Fibroblast of gingiva (primary cell): ENCODE measurements at places on chromosomes 2 and 18.

DNA sequence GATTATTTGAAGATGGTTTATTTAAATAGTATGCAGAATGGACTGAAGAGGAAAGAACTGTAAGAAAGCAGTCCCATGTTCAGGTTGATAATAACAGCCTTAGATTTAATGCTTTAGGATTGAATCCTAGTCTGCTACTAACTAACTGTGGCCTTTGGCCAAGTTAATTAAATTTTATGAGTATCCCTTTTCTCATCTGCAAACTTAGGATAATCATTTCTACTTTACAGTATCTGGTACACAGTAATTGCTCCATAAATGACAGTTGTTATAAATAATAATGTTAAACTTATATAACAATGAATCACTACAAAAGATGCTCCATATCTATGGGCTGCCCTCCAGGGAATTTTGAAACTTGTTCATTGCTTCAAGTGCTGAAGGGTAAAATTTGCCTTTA, 41.0 kb downstream of the FAP start:
- DNase-seq = no peak

DNA sequence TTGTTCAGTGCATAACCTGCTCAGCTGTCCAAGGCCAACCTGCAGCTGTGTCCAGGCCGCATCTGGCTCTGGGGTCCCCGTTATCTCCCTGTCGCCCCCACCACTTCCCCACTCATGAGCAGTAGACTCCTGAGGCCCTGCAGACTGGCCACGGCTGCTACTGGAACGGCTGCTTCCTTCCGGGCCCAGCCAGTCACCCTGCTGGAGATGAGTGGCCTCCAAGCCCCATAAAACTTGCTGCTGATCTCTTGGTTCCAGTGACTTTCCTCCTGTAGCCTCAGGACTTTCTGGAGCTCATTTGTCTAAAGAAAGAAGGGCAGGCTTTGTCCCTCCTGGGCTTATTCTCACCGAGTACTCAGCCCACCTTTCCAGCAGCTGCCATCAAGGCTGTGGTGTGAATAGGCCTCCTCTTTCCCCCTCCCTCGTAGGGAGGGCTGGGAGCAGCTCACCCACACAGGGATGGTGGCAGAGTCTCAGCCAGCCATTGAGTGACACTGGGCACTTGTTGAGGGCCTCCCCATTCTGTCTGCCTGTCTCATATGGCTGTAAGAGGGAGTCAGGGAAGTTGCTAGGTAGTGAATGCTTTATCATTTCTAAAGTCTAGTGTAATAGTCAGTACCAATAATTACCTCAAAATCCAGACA, 257.3 kb downstream of the MYCN start:
- DNase-seq = no peak

DNA sequence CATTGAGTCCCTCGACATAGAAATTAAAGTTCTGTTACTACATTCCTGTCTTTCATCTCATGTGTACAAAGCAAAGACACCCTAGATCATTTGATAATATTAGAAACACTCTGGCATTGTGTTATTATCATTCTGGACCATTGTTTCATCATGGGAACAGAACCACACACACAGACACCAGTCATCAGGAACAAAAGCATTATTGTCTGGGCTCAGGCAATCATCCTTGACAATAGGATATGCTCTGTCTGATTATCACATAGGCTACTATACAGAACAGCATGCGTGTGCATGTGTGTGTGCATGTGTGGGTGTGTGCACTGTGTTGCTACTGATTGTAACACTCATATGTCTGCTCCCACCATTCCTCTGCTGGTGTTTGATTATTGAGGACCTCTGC, 242.5 kb downstream of the SH3BP4 start:
- no peak for DNase-seq

DNA sequence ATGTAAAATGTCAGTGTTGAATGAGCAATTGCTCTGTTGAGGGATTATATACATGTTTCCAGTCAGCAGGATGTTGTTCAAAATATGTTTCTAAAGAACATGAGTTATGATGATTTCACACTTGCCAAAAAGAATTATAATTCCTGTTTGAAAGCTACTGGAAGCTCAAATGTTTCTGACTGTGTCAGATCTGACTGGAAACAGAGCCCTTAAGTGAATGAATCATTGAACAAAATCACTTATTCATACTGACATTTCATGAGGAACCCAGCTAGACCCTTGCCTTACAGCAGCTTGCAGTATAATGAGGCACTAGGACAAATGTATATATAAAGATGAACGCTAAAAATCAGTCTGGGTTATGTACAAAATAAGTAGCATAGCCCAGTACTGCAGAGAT, 35.4 kb upstream of the ITGAV start:
- no peak for DNase-seq

DNA sequence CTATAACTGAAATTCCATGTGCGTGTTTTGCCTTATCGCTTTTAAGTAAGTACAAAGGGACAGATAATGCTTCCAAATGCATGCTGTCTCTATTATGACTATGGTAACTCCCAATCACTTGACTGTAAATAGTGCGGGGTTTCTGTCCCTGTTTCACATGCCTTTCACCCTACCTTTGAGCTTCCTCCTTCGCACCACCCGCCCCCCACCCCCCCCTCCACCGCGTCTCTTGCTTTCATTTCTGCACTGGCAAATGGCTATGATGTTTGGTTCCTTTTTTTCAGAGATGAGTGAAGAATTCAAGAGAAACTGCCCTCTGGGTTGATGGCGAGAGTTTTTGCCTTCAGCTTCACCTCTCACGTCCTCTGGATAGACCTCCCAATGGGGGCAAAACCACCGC, 25.0 kb upstream of the SPP2 start:
- DNase-seq = no peak

DNA sequence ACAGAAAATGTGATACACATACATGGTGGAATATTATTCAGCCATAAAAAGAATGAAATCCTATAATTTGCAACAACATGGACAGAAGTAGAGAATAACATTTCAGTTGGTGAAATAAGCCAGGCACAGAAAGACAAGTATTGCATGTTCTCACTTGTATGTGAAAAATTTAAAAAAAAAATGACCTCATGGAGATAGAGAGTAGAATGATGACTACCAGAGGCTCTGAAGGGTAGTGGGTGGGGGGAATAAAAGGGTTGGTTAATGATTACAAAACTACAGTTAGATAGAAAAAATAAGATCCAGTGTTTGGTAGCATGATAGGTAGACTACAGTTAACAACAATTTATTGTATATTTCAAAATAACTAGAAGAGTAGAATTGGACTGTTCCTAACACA, 24.5 kb downstream of the PRKD3 start:
- DNase-seq = no peak

DNA sequence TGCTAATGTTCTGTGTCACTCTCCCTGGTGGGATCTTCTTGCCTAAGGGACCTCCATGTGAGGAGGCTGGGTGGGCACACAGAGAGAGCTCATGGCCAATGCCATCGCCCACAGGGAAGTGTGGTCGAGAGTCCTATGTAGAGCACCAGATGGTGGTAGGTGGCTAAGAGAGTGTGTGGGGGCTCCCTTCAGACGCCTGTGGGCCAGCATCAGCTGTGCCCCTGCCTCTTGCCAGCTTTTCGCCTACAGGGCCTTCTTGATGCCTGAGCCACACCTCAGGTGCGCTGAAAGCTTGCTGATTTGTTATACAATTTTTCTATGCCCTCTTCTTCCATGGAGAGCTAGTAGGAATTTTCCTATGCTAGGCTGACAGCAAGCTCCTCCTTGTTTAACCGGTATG, 38.3 kb downstream of the LRRTM1 start:
- DNase-seq = no peak

GRCh38 chr2:152050341-152050740, 48.5 kb downstream of the CACNB4 start:
- DNase-seq = no peak

- DNase-seq = no peak
Measured at GRCh38 chr2:37500031-37500430, 155.6 kb downstream of the QPCT start.

DNA sequence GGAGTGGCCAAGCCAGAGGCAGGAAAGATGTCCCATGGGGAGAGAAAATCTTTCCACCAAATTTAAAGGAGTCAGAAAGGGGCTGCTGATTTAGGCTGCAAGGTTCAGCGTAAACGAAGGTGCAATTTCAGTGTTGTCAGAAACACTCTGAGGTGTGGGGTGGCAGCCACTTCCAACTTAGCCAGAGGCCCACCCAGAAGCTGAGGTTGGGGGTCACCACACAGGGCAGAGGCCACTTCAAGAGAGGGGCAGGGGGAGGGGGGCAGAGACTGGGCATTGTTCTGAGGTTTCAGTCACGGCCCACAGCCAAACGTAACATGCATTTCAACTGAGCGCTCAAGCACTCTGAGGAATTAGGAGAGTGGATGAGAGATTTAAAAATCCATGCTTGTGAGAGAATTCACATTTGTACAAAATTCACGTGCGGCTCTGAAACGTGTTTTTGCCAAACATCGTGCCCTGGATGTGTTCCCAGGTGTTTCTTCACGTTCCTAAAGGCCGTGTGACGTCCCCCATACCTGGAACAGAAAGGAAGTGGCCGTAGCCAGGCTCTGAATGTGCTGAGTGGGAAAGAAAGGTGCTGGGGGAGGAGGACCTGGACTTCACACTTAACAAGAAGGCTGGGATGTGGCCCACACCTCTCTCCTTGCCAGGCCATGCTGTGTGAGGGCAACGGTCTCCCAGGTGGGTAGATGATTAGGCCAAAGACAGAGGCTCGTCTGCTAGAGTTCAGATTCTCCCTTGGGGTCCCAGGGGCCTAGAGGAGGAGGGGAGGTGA, 19.5 kb upstream of the BOK start:
- no peak for DNase-seq

DNA sequence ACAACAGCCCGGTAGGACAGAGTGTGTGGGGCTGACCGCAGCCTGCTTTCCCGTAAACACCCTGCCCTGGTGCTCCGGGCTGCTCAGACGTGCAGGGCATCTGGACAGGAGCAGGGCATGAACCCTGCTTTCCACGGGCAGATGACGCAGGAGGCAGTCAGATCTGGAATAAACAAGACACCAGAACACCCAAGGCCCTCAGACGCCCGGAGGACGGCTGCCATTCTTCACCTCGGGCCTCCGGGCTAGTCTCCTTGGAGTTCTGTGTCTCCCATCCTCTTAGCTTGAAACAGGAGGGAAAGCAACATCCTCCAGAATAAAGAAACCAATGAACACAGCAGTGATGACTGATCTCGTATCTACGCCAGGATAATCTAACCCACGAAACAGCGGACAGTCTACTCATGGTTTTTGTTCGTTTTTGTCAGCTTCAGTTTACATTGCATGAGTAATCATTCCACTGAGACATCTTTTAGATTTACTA, 7.3 kb downstream of the PXDN start:
- peak; percentile 42 for DNase-seq

DNA sequence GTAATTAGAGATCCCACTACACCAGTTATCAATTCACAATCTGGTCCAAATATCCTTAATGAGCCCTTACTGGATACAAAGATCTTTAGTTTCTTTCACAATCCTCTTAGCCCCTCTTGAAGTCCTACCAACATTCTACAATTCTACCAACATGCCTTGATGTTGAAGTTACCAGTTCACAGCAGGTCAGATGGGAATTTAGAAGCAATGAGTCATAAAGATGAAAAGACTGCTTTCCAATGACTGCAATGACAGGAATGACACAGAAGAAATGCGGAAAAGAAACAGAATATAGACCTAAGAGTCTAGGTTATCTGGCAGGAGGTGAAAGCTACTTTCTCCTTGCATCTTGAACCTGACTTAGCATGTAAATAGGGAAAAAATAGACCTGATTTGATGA, 24.5 kb downstream of the RTTN start:
- DNase-seq = peak; percentile 38

DNA sequence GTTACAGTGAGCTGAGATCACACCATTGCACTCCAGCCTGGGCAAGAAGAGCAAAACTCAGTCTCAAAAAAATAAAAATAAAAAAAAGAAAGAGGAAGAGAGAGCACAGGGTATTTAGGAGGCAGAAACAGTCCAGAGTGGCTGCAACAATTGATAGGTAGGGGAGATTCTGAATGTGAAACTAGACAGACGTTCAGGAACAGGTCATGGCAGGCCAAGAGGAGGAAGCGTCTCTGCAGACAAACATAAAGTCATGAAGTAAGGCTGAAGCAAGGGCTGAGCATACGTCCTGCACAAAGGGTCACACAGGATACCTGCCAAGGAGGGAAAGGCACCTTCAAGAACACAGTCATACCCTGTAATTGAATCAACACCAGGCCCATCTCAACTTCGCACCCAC, 64.1 kb upstream of the ZNF532 start:
- DNase-seq = no peak

GRCh38 chr2:108970369-108970768, 18.7 kb downstream of the EDAR start:
- no peak for DNase-seq

DNA sequence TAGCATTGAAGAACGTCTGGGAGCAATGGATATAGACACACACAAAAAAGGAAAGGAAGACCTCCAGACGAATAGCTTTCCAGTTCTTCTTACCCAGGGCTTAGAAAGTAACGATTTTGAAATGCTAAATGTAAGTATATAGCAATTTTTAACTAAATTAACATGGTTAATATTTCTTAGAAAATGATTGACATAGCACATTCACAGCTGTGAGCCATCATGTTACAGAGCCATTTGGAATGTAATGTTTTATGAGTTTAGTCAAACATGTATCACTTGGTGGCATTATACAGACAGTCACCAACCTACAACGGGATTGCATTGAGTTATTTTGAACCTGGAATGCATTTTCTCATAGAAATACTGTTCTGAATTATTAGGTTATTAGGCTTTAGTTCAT, 35.1 kb downstream of the WDR43 start:
- no peak for DNase-seq

DNA sequence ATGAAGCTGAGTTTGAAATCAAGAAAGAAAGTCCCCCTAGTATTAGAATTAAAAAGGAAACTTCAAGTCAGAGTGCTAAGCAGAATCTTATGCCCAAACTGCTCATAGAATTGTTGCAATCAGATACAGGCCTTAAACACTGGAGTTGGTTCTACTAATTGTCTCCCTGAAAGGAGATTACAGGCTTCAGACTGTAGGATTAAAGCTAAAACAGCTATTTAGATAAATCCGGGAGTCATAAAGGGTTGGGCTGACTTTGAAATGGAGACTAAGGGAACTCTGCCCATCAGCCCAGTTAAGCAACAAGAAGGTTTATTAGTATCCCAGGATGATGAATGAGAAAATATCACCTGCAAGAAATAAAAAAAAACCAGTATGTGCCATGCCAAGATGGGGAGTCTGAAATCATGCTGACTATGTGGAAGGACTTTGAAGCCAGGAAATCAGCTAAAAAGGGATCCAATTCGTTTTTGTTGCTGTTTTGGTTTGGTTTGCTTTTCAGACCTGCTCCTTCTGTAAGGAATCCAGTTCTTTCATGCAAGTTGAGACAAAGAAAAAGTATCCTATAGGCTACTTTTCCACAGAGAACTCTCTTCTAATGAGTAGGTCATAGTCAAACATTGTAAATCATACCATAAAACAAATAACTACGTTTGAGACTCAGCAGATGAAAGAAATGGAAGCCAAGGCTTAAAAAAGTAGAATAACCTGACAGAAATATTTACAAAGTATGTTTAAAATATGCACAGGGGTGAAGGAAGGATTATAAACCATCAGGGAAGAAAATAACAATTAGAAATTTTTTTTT, 37.6 kb upstream of the MSTN start:
- no peak for DNase-seq
